ENCODE measurements at places on chromosomes 13 and 19.

DNA sequence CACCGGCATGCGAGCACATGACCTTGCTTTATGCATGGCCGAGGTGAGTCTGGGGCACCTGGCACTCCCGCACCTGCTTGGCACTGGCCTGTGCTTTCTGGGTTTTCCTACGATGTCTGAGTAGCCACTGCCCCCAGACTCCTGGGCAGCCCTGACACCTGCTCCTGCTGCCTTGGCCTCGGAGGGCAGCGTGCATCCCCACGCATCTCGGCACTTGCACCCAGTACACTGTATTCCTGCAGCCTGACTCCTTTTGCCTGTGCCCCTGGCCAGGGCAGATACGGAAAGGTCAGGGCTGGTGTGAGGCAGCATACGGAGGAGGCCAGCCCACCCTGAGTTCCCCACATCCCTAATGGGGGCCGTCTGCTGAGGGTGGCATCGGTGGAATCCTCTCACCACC is 340.6 kb downstream of the TEX29 start:
- DNase-seq: no peak

DNA sequence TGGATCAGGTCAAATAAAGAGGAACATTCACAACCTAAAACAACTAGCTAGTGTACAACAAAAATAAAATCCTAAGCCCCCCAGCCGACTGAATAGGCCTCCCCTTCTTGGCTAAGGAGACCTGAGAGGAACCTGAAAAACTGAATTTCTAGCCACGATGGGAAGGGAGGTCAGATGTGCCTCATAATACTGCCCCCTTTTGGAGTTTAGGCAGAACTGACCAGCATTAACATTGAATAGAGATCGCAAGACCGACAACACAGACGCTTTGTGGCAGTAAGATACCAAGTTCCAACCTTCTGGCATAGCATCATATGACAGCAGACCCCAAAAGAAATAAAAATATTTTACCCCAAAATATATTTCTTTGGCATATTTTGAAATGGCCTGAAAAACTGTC is 15.9 kb downstream of the CBY2 start:
- DNase-seq: no peak

DNA sequence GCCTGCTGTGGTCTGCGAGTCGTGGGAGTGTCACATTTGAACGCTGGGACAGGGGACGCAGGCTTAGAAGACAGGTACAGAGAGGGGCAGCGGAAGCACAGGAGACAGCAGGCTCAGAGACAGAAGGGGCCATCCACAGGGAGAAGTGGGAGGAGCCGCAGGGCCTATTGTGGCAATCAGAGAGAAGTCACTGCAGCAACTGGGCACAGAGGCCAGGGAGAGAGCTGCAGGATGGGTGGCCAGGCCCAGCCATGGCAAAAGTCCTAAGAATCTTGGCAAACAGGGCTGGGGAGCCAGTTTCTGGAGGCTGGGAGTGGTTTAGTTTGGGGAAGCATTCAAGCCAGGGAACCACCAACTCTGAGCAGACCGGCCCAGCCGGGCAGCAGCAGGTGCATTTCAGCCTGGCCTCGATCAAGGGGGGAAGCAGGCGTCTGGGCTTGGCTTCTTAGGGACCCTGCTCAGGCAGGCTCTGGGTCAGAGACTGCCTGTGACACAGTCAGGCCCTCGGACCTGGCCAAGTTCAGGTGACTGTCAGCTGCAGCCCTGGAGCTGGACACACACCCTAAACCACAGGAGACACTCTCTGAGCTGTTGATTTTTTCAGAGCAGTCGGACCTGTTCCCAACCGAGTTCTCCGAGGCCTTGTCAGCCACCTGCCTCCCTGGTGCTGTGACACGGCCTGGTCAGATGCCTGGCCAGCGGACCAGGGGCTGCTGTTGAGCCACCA is 11.8 kb downstream of the SH3GL1 start:
- DNase-seq: no peak

GRCh38 chr19:38742296-38742695 is 2.0 kb downstream of the CAPN12 start:
- no peak for DNase-seq

- peak; percentile 82 for DNase-seq
Observed at GRCh38 chr19:17415121-17415520, 4.7 kb upstream of the MVB12A start.

DNA sequence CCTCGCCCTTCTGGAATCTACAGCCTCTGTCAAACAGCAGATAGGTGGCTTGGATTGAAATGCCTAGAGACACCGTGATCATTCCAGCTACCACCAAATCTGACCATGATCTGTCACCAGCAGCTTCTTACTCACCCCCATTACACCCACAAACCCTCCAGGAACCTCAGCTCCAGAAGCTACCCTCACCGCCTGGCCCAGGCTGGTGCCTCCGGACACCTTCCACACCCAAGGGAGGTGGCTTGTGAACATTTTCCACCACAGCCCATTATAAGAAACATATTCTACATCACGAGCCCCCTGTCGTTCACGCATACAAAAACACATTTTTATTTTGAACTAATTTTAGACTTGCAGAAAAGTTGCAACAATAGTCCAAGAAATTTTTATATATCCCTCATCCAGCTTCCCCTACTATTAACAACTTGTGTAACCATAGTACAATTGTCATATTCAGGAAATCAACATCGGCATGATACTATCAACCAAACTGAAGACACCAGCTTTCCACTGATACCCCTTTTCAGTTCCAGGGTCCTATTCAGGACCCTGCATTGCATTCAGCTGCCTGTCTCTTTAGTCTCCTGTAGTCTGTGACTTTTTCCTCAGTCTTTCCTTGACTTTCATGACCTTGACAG is 15.4 kb upstream of the UBE2L5 start:
- no peak for DNase-seq

- DNase-seq: no peak
Observed at GRCh38 chr13:98842070-98842469, 89.6 kb upstream of the SLC15A1 start.

DNA sequence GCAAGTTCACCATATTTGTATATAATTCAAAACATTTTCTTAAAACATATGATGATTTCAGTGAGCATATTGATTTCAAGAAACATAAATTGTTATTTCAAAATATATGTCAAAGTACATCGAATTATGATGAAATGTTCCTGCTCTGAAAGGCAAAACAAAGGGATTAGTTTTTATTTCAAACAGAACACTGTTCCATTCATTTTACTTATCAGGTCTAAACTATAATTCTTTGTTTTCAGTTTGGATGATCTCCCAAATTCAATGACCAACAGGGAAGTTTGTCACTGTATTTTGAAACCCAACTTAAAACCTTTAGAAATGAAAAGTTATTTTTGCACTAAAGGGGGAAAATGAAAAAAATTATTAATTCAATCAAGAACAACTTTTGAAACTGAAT is 610.2 kb downstream of the SLITRK1 start:
- DNase-seq: no peak

DNA sequence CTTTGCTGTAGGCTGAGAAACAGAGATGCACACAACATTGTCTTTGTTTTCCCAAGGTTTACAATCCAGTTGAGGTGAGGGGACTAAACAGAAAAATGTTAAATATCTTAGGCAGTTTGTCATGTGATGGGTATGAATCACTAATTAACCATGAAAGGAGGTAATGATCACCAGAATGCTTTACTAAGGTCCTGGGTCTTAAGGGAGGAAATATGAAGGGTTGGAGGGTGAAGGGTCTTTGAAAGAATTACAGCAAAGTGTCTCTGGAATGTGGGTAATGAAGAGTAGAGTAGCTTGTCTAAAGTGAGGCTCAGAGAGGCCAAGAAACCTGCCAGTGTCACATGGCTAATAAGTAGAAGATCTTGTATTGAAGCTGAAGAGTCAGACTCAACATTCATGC is 19.0 kb downstream of the BIVM start:
- DNase-seq: no peak

- DNase-seq: no peak
Observed at GRCh38 chr19:51415187-51415586, 2.3 kb downstream of the SIGLEC10 start.

DNA sequence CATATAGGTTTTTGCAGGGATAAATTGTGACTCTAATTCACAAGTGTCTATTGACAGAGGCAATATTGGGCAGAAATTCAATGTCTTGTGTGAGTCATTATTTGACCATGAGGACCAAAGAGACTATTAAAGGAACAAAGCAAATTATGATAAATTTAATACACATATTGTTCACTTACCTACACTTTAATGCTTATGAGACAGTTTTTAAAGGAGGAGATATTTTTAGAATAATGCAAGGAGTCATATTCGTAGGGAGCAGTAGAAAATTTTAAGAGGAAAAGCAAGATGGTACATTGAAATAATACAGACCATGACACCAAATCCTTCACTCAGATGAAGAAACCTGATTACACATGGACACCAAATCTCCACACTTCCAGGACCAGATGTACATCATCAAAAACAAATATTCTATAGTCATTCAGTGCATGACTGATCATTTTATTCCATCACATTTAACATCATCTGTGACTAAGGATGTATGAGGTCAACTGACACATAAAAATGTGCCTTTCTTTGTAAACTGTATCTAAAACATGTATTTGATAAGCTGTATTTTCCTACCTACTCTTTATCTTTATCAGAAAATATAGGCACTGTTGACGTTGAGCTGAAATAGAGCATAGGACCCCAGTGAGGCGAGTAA is 4.2 kb upstream of the OR7A17 start:
- no peak for DNase-seq

- DNase-seq: peak; percentile 76
Observed at GRCh38 chr13:51874651-51875050, 12.9 kb downstream of the CCDC70 start.

DNA sequence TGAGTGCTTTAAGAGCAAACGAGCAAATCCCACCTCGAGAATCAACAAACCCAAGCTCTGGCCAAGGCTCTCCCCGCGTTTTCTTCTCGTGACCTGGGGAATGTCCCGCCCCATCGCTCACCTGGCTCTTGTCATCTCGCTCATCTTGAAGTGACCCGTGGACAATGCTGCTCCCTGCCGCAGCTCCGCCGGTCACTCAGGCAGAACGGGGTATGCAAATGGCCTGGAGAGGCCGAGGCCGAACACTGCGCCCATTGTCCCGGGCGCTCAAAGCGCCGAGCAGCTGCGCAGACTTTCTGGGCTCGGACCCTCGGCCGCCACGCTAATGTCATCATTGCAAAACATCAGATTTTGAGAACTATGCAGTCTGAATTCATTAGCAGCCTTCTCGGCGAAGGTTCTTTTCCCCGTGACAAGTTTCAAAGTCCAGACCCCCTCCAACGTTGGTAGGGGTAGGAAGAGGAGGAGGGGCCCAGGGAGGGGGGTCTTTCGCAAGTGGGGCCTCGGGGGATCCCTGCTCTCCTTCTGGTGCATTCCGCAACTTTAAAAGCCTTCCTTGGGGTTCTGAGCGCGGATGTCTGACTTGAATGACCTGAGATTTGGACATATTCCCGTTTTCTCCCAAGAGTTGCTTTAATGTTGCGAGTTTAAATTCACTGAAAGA is 39.7 kb downstream of the SOX1 start:
- no peak for DNase-seq

DNA sequence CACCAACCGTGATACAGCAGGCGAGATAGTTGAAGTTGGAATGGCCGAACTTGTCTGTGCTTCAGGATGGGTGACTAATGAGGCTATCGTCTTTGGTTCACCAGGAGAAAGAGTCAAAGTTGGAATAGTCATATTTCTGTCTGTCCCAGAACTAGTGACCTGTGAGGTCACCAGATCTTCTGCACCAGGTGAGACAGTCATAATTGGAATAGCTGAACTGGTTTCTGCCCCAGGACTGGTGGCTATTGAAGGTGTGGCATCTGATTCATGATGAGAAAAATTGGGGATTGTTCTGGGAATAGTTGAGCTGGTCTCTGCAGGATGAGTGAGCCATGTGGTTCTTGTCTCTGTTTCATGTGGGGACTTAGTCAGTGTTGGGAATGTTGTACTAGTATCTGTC is 71.6 kb downstream of the MUC16 start:
- DNase-seq: no peak

DNA sequence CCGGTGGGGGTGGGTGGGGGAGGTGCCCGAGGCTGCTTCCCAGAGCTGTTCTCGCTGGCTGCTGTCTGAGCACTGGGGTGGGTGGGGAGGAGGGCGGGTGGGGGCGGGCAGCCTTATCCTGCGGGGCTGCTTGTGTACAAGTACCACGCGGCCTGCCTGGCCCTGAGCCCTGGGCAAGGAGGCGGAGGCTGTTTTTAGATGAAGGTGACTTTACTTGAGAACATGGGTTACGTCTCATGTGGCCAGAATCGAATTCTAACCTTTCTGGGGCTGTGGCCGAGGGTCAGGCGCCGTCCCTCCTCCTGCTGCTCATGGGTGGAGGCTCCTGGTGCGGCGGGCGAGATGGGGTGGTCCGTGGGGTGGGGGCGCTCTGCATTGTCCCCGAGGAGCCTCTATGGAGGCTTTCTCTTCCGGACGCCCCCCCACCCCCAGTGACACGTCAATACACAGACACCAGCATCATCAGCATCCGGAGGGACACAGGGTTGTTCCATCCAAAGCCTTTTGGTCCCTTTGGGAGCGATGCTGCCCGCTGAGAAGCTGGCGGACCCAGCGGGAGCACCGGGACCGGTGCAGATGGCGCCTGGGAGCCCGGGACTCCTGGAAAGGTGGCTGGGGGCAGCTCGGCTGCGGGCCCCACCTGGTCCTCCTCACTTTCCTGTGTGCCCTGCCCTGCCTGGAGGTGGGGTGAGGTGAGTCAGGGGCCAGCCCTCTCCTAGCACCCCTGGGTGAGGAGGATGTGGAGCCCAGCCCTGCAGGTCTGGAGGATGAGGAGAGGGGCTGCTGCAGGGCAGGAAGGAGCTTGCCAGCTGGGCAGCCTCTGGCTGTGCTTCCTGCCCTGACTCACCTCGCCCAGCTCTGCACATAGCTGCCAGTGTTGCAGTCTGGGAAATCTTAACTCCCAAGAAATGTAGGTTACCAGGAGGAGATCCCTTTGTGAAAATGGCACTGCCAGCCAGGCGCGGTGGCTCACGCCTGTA is 3.4 kb downstream of the BSG start:
- DNase-seq: no peak

- no peak for DNase-seq
Observed at GRCh38 chr19:49200238-49200862, 42.8 kb downstream of the TRPM4 start.

GRCh38 chr19:18041054-18041453 is 33.1 kb downstream of the ARRDC2 start:
- DNase-seq: no peak

DNA sequence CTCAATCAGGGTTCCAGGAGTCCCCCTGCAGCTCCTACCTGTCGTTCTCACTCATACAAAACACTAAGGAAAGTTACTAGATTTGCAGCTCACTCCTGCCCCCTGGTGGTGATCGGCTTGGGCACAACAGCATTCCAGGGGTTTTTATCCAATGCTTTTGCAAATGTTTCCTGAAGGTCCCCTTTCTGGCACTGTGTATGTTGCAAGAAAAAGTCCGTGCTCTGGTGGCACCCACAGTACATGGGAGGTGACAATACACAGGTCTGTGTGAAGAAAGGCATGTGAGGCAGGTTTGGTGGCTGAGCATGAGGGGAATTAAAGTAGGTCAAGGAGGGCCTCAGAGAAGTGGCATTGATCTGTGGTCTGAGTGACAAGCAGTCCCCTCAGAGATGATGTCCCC is 8.6 kb upstream of the TYK2 start:
- DNase-seq: peak; percentile 48

Data from NCI-H524 treated with DMSO at 0.1 percent for 48 hours (cell line).